ENCODE measurements at places on chromosomes 5 and 9.

GRCh38 chr5:85069659-85070640 is 685.3 kb upstream of the EDIL3 start:
- DNase-seq: no peak

DNA sequence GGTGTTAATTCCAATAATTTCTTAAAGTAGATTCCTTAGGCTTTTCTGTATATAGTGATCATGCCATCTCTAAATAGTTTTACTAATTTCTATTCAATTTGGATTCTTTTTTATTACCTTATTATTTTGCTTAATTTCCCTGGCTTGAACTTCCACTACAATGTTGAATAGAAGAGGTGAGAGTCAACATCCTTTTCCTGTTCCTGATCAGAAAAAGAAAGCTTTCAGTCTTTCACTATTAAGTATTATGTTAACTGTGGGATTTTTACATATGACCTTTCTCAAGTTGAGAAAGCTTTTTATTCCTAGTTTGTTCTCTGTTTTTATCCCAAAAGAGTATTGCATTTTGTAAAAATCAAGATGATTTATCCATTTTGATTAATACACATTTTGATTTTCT is 574.5 kb upstream of the TLE4 start:
- no peak for DNase-seq

DNA sequence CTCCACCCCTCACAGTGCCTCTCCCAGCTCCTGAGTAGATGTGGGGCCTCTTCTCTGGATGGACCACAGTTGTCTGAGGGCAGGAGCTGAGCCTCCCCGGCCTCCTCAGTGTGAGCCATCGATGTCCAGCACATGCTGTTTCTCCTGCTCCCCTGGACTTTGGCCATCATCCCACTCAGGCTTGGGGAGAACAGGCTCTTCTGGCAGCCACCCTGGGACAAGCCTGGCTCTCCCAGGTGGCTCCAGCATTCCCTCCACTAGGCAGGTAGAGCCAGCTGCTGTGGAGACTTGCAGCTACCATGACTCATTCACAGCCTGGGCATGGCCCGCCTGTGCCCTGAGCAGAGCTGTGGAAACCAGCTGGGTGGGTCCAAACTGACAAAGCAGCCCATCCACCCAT is 77.0 kb downstream of the CSNK1A1 start:
- no peak for DNase-seq

GRCh38 chr5:148684528-148684927 is 30.2 kb upstream of the HTR4 start:
- DNase-seq: no peak

- no peak for DNase-seq
These were observed at the start of gene NME5 for GRCh38 chr5:138138949-138139780. Gene NME5 (minus strand): TSS chr5:138139428. CDS start chr5:138138780, 648 bp downstream.

- no peak for DNase-seq
These were observed 422 bp upstream of the TRIM32 start for GRCh38 chr9:116686693-116687073.

GRCh38 chr5:98630621-98631020 is 142.8 kb upstream of the RGMB start:
- no peak for DNase-seq

DNA sequence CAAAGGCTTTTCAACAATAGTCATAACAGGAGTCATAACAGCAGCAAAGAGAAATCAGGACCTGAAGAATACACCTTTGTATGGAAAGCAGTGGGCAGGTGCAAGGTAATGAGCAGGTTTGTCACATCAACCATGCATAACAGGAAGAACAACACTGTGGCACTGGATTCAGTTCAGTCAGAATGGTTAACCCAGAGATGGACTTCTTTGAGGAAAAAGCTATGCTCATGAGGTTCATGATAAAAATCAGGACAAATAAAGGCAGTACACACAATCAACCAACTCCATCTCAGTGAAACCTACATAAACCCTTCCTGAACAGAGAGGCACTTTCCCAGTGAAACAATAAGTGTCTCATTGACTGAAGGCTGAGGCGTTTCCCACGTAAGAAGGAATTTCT is 27.0 kb downstream of the ABITRAM start:
- no peak for DNase-seq

GRCh38 chr9:13023498-13023897 is 248.7 kb downstream of the LURAP1L start:
- no peak for DNase-seq

- no peak for DNase-seq
These were observed 5.2 kb downstream of the CEMIP2 start for GRCh38 chr9:71762900-71763653.

- DNase-seq: peak; percentile 74
These were observed 12.7 kb downstream of the STK10 start for GRCh38 chr5:172175263-172175719.

- DNase-seq: no peak
These were observed 126.6 kb downstream of the C9orf152 start for GRCh38 chr9:110081395-110081794.

DNA sequence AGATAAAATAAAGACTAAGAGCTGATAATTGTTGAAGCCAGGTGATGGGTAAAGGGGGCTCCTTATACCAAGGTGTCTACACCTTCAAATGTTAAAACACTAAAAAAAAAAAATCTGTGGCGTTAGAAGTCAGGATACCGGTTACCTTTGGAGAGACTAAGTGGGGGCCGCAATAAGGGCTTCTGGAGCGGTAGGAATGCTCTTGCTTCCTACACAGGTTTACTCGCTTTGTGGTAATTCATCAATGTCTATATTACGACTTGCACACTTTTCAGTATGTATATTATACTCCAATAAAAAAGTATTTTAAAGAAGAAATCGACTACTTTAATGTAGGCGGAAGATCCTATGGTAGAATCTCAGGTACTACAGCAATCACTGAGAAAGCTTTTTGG is 12.5 kb downstream of the MRPS27 start:
- DNase-seq: no peak

GRCh38 chr9:110900456-110900855 is 137.8 kb downstream of the LPAR1 start:
- DNase-seq: no peak

GRCh38 chr9:133635098-133635497 is 1.1 kb upstream of the DBH start:
- no peak for DNase-seq

DNA sequence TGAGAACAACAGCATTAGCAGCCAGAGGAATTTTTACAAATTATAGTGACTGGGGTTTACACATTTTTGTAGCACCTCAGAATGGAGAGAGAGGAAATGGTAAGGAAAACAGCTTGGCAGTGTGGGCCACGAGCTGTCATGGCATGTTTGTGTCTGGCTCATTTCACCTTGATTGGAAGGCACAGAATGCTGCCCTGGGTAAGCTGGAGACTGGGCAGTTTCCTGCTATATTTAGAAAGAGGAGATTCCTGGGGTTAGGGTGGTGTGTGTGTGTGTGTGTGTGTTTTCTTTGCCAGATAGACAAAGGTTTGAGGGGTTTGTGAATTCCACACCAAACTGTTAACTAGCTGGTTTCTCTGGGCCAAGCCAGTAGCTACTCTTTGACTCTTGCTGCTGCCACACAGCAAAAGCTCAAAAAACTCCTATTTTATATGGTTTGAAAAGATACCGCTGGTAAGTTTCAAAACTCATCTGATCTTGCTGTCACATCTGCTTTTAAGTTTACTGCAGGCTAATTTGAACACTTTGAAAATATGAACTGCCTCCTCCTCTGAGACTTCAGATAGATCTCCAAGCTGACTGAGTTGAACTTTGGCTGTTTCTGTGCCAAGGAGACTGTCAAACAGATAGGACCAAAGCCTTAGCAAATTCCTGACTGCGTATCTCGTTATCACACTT is 9.1 kb downstream of the ARHGAP26 start:
- DNase-seq: no peak

GRCh38 chr5:177483042-177483441 is 9.6 kb upstream of the DBN1 start:
- no peak for DNase-seq

DNA sequence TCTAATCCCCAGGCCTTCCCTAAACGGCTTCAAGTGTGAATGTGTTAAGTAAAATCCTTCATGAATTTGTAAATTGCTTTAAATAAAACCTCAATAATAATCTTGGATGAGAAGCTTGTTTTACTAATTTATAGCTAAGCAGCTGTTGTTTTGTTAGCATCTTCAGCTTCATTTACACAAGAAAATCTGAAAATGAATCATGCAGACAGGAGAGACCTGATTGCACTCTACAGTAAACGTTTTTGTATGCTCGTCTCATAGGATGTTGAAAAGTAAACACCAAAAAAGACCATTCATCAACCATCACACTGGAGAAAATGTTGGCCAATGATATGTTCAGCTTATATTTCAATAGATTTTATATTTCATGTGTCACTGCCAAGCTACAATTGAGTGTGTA is 40.4 kb upstream of the MAP3K1 start:
- DNase-seq: no peak

DNA sequence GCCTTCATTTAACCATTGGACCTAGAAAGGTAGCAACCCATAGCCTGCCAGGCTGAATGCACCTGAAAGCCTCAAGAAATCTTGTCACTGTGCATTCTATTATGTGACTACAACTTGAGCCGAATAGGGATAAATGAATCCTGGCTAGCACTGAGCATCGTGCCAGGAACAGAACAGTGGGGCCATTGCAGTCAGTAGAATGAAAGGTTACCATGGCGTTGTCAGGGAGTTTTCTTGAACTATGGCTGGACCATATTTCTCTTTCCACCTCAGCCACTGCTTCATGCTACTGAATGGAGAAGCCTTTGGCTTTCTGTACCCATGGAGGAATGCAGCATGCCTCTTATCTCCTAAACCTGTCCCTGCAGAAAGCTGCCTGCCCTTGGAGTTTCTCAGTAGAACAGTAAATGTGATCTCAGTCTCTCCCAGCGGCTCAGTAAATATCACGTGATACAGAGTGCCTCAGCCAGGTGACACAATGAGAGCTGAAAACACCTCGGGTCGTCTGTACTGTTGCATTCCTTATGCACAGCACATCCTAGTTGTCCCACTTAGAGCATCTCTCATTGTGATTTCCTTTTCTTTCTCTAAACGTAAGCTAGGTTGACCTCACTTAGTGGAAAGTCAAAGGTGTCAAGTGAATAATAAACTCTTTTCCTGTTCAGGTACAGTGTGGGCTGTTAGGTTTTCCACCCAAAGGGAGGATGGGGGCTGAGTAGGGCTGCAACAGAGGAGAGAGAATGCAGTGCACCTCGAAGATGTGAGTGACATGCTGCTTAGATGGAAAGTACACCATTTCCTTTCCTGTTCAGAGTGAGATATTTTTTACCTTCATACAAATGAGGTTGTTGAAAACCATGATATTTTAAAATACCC is 115.3 kb downstream of the MACIR start:
- no peak for DNase-seq
